Epithelial cell of prostate (primary cell): ENCODE measurements at places on chromosomes 7 and 10.

GRCh38 chr7:126574276-126575250, 678.2 kb downstream of the GRM8 start:
- peak; percentile 74 for DNase-seq

GRCh38 chr7:142860968-142861367, 6.1 kb downstream of the EPHB6 start:
- no peak for DNase-seq

GRCh38 chr7:75718390-75719031, 20.2 kb downstream of the HIP1 start:
- DNase-seq = no peak

DNA sequence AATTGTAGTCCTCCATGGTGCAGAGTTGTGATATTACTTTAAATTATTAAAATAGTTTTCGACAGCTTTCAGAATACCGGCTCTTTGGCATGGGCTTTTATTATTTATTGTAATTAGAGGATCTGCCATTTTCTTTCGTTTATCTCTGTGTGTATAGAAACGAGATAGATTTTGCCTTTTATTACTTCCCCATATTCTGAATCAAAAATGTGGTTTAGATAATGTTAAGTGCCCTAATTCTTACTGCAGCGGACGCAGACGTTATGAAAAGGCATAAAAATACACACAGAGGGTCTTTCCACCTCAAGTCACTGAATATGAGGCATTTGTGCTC, 1.9 kb upstream of the ARID5B start:
- no peak for DNase-seq

GRCh38 chr10:76665029-76665428, 972.6 kb downstream of the KCNMA1 start:
- DNase-seq = no peak

- DNase-seq = no peak
Measured at GRCh38 chr7:111356941-111357340, 205.4 kb downstream of the IMMP2L start.

DNA sequence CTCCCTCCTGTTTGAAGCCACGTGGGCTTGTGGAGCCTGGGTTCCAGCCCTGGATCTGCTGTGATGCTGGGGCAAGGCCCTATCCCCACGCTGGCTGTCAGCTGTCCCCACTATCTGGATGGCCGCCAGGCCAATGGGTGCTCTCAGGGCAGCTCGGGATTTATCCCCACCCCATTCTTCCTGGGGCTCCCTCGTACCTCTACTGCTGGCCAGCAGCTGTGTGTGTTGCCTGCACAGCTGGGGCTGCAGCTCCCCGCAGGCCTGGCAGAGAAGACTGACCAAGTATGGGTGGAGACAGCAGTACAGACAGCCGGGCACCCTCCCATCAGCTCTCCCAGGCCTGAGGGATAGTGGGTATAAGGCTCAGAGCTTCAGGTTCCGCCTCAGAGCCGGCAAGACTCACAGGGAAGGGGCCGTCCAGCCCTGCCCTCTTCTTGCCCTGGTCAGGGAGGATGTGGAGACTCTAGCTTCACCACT, 13.6 kb downstream of the CLIP2 start:
- DNase-seq = no peak

- DNase-seq = no peak
Measured at GRCh38 chr7:144534655-144535395, 131.3 kb upstream of the NOBOX start.

DNA sequence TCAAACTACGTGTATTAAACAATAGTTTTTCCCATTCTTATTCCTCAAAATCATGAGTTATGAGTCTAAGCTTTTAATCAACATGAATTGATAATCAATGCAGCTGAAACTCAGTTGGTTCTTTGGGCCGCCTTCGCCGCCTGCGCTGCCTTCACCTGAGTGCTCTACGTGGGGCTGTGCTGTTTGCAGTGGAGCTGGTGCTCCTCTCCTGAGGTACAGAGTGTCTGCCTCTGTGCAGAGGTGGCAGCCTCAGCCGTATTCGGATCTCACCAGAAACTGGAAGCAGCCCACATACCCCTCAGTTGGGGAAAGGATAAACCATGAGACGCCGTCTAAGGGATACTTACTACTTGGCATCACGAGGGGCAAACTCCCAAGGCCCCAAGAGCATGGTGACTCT, 15.5 kb downstream of the NOM1 start:
- DNase-seq = no peak

- no peak for DNase-seq
Measured at GRCh38 chr7:5546626-5547025, 123.0 kb upstream of the TNRC18 start.

DNA sequence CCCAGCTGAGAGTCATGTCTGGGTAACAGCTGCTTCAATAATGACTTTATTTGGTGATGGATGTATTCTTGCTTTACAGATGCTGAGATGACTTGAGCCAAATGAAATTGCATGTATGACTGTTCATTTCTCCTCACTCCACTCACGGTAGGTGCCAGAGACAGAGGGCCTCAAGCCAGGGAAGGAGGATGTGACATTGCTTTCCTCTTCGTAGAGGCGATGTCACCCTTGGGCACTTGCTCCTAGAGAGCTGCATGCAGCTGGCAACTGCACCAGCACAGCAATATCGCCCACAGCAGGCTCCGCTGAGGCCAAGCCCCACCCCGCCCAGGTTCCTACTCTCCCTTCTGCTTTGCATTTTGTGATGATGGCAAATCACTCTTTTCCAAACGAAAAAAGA, 116.6 kb upstream of the AOAH start:
- no peak for DNase-seq

- DNase-seq = no peak
Measured at GRCh38 chr7:135976312-135977006, 700 bp downstream of the MTPN start.

DNA sequence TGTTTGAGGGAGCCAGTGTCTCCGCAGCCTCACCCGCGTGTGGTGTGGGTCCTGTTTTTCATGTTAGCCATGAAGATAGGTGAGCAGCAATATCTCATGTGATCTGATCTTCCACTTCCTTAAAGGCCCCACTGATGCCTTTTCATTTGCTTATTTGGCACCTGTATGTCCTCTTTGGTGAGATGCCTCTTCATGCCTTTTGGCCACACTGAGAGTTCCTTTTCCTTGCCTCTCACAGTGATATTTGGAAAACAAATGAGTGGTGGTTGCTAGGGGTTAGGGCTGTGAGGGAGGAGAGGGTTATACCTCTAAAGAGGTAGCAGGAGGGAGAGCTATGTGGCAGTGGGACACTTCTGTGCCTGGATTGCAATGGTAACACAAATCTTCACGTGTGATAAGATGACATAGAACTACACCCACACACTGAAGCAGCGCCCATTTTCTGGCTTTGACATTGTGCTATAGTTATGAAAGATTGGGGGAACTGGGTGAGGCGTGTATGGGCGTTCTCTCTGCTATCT, 90.4 kb upstream of the TNS3 start:
- DNase-seq = no peak

DNA sequence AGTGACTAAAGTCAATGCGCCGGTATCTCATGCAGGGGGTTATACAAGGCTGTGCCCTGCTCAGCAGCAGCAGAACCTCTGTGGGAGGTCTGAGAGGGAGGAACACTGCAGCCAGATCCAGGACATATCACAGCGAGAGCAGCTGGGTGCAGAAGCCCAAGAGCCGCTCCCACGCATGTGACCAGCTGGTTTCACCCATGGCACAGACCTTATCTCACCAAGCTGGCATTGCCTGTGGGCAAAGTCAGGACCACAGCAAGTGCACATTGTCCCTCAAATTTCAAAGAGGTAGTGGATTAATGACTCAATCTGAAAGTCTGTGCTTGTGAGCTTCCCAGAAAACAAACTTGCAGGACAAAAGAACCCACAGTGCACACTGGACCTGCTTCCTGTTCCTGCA, 31.6 kb upstream of the AKR1C1 start:
- no peak for DNase-seq

DNA sequence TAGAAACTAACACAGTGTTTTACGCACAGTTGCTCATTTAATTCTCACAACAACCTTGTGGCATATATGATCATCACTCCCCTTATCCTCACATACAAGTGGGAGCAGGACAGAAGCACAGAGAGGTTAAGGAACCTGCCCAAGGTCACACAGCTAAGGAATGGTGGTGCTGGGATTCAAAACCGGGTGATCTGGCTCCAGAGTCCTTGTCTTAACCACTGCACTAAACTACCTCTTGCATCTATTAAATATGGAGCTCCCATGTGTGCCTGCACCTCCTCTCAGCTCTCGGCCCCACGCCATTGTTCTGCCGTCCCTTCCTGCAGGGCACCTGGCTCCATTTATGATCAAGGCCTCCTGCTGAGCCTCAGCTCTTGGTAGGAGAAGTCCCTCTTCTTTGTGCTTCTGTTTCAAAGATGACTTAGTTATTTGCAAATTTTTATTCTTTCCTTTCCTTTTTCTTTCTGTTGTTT, 99.8 kb upstream of the PDGFA start:
- DNase-seq = no peak

- no peak for DNase-seq
Measured at GRCh38 chr10:30059209-30060107, at the start of gene JCAD. TSS of gene JCAD (minus strand) at chr10:30059586. CDS start at chr10:30047812, 11,774 bp downstream.

DNA sequence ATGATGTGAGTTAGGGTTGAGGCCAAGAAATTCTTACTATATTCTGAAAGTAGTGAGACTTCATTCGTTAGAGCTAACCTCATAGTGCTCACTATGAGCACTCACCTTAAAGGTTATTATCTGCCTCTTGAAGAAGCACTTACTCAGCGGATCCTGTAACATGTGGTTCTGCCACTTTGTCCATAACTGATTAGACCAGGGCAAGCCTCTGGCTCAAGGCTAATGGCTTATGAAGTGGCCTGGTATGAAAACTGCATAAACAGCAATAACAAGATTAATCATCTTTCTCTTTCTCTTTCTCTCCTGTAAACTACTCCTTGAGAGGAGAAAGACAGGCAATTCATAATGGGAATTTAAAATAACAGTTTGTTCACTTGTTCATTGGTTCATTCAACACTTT, 82.8 kb downstream of the MAPK8 start:
- no peak for DNase-seq

DNA sequence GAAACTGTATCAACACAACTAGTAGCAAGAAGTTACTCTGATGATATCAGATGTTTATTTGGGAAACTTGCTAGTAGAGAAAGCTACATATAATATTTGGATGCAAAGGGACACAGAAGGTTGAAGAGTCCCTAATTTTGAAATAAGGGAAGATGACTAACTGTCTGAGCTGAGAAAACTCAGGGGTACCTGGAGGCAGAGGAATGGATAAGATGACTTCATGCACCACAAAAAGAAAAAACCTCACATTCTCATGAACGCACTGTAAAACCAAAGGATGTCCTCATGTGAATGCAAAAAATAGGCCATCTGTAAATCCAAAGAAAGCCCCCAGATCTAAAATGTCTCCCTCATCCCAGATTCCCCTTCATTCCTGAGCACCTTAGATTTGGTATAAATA, 29.3 kb downstream of the PRSS2 start:
- DNase-seq = no peak

DNA sequence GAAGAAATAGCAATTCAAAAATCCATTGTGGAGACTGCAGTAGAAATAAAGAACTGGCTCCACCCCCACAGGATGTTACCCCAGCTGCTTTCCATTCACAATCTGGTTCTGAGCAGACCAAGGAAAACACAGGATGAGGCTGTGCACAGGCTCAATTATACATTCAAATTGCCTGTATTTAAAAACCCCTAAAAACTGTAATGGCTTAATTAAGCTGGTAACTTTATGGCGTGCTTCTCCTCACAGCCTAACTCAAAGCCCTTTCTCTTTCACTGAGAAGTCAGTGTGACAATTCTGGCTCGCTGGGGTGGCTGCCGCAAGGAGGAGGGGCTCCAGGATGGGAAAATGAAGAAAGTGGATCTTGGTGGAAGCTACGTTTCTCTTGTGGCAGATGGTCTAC, 1191.1 kb downstream of the SORCS1 start:
- no peak for DNase-seq

DNA sequence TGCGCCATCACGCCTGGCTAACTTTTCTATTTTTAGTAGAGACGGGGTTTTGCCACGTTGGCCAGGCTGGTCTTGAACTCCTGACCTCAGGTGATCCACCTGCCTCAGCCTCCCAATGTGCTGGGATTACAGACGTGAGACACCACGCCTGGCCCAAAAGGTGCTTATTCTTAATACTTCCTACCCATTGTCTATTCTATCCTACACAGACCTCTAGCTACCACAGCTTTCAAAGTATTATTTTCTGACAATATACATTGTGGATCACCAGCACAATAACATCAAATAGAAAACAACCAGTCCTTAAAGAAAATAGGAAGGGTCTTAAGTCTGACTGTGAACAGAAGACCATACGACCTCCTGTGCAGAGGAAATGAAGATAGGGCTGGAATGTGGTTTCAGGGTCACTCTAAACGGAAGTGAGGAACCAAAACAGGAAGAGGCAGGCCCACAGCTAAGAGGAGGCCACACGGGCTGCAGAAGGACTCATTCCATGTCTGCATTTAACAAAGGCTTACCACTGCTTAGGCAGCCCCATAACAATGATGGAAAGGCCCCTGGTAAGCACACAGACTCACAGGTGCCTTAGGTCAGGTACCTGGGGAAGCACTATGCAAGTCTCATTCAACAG, 115.2 kb downstream of the ZFAND4 start:
- DNase-seq = no peak

DNA sequence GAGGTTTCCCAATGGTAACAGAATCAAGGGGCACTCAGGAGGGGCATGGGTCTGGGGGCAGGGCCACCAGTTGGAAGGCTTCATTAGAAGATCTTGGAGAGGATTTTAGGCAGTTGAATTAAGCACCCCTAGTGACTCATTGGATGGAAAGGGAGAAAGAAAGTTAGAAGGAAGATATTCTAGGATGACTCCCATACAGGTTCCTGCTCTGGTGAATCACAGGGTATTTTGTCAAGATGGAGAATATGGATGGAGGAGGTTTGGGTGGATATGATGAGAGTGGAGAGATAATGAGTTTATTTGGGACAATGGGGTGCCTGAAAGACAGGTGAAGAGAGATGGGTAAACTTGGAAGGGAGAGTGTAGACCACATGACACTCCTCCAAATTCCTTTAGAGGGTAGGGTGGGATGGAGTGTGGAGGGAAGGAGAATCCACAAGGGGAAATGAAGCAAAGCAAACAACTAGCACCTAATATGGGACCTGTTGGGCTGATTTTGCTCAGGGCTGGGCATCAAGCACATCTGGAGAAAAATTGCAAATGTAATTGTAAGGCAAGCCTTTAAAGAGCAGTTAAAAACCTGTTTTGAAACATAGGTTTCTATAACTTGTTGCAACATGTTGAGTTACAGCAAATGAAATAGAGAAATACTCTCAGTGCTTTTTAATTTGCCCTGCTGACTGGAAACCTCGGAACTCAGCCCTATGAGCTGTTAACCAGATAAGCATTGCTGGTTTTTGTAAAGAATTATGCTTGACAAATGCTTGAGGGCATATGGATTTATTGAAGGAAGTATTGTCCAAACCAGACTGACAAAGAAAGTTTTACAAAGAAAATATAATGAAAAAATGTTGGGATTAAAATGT, 2.9 kb upstream of the ENTPD7 start:
- DNase-seq = peak; percentile 81

DNA sequence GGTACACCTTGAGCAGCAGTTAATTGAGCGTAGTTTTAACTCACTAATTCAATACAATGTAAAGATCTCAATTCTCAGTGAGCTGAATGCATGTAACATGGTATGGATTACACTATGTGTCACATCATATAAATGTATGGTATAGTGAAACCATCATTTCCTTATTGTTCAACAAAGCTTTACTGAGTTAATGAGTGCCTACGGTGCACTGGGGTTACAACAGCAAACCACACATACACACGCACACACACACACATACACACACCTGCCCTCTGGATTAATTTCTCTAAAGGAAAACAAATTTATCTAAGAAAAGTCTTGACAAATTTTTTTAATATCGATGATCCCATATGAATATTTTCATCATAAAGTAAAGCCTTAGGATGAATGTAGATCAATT, 369.1 kb downstream of the MALRD1 start:
- DNase-seq = no peak

- DNase-seq = no peak
Measured at GRCh38 chr10:9926881-9927280, 1090.8 kb upstream of the CELF2 start.
